ENCODE measurements at places on chromosomes 3 and 15. TPM values are rescaled to one million over a fixed set of nuclear protein-coding genes. Genes with fewer than 3 reads are reported as not detected.

ANKRD63 gene
- total RNA-seq = not detected

GRCh38 chr3:118559286-118559685 is 475.4 kb downstream of the IGSF11 start:
- H3K4me3 ChIP-seq = no peak overlapping the region
- H3K36me3 ChIP-seq = no peaks in the 10 kb centered on the region
- H3K4me1 ChIP-seq = no peaks in the 10 kb centered on the region
- DNase-seq = no peak
- H3K27ac ChIP-seq = no peak overlapping the region

DNA sequence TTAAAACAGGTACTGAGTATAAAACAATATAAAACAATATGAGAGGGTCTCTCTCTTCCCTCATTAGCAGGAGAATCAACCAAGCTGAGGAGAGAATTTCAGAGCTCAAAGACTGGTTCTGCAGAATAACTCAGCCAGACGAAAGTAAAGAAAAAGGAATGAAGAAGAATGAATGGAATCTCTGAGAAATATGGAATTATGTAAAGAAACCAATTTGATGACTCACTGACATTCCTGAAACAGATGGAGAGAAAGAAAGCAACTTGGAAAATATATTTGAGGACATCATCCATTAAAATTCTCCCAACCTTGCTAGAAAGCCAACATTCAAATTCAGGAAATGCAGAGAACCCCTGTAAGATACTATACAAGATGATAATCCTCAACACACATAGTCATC is 630.9 kb downstream of the PYDC2 start:
- H3K27ac ChIP-seq = no peak overlapping the region
- H3K36me3 ChIP-seq = no peaks in the 10 kb centered on the region
- H3K27me3 ChIP-seq = no peaks in the 10 kb centered on the region
- H3K4me1 ChIP-seq = no peaks in the 10 kb centered on the region

MCF2L2 gene
- 0.99 TPM for total RNA-seq

- no peak overlapping the region for H3K27ac ChIP-seq
- no peak overlapping the region for H3K4me3 ChIP-seq
- no peak for DNase-seq
- H3K36me3 ChIP-seq = no peaks in the 10 kb centered on the region
- no peaks in the 10 kb centered on the region for H3K27me3 ChIP-seq
- no peaks in the 10 kb centered on the region for H3K4me1 ChIP-seq
These were observed 190.3 kb downstream of the SATB1 start for GRCh38 chr3:18234717-18235335.

DNA sequence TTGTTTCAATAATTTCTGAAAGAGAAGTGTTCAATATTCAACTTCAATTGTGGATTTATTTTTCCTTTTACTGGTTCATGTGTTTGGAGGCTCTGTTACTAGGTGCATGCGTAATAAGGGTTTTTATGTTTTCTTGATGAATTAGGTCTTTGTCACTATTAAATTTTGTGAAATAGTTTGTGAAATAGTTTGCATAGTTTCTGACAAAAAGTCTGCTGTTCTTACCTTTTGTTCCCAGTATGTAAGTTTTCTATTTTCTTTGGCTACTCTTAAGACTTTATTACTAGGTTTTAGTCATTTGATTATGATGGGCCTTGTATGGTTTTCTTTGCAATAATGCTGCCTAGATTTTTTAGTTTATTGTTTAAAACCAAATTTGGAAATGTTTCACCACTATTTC is 38.0 kb downstream of the MEF2A start:
- H3K4me1 ChIP-seq = peaks cover 40% of the 10 kb centered on the region
- H3K4me3 ChIP-seq = no peak overlapping the region
- H3K27me3 ChIP-seq = no peaks in the 10 kb centered on the region
- DNase-seq = no peak
- peaks cover 9% of the 10 kb centered on the region for H3K36me3 ChIP-seq

GRCh38 chr15:78322243-78322642 is 17.9 kb upstream of the CRABP1 start:
- no peak overlapping the region for H3K27ac ChIP-seq
- no peak for DNase-seq
- no peaks in the 10 kb centered on the region for H3K4me1 ChIP-seq
- no peak overlapping the region for H3K4me3 ChIP-seq
- no peaks in the 10 kb centered on the region for H3K36me3 ChIP-seq

ATP13A5 gene
- not detected for total RNA-seq

Measured in esophagus muscularis mucosa (tissue), 4 donors.